ENCODE measurements at places on chromosomes 12 and 14. TPM values are rescaled to one million over a fixed set of nuclear protein-coding genes. Genes with fewer than 3 reads are reported as not detected.

- no peaks in the 10 kb centered on the region for H3K36me3 ChIP-seq
- peak overlapping the region; percentile 8 for H3K4me3 ChIP-seq
- peak overlapping the region; percentile 0 for H3K27ac ChIP-seq
- peaks cover 26% of the 10 kb centered on the region for H3K4me1 ChIP-seq
- peaks cover 4% of the 10 kb centered on the region for H3K27me3 ChIP-seq
- no peak for DNase-seq
These were observed 34.1 kb upstream of the ITPR2 start for GRCh38 chr12:26867080-26867479.

GRCh38 chr14:104746934-104747481 is 5.9 kb upstream of the SIVA1 start:
- no peaks in the 10 kb centered on the region for H3K36me3 ChIP-seq
- no peak for DNase-seq
- H3K4me3 ChIP-seq: no peak overlapping the region
- H3K27ac ChIP-seq: no peak overlapping the region
- no peaks in the 10 kb centered on the region for H3K4me1 ChIP-seq

DNA sequence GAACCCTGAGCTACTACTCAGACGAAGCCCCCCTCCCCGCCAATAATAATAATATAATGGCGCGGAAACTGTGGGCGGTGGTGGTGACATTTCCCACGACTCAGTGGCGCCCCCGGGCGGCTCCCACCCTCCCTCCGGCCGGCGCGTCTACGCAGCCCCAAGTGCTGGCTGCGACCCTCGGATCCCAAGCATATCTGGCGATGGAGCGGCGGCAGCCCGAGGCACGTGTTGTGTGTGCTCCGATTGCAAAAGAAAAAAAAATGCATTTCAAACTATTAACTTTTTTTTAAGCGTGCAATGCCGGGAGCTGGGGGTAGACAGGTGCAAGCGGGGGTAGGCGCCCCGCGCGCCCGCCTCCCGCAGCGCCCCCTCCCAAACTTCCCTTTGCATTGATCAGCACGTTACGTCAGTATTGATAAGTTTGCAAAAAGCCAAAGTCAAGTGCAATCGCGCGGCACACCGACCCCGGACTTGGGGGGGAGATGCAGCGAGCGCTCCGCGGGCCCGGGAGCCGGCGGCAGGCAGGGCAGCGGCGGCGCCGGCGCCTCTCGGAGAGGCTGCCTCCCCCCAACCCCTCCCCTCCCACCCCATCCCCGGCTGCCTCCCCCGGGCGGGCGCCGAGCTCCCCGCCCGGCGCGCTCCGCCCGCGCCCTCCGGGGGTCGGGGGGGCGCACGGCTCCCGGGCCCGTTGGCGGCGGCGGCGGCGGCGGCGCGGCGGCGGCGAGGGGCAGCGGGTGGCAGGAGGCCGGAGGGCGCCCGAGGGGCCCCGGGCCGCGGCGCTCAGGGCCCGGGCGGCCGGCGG is 113.1 kb upstream of the MYL2 start:
- peaks cover 64% of the 10 kb centered on the region for H3K27me3 ChIP-seq
- DNase-seq: no peak
- no peak overlapping the region for H3K4me3 ChIP-seq
- H3K36me3 ChIP-seq: no peaks in the 10 kb centered on the region
- no peak overlapping the region for H3K27ac ChIP-seq

Gene FOXN4
- total RNA-seq: not detected

Data from natural killer cell treated with Interleukin-12 subunit alpha and Interleukin-12 subunit beta and Interleukin-15 and Interleukin-18, amount 100 ng/mL, for 72 hours (primary cell).